ENCODE measurements at places on chromosomes 6 and 20. TPM values are rescaled to one million over a fixed set of nuclear protein-coding genes. Genes with fewer than 3 reads are reported as not detected.

DNA sequence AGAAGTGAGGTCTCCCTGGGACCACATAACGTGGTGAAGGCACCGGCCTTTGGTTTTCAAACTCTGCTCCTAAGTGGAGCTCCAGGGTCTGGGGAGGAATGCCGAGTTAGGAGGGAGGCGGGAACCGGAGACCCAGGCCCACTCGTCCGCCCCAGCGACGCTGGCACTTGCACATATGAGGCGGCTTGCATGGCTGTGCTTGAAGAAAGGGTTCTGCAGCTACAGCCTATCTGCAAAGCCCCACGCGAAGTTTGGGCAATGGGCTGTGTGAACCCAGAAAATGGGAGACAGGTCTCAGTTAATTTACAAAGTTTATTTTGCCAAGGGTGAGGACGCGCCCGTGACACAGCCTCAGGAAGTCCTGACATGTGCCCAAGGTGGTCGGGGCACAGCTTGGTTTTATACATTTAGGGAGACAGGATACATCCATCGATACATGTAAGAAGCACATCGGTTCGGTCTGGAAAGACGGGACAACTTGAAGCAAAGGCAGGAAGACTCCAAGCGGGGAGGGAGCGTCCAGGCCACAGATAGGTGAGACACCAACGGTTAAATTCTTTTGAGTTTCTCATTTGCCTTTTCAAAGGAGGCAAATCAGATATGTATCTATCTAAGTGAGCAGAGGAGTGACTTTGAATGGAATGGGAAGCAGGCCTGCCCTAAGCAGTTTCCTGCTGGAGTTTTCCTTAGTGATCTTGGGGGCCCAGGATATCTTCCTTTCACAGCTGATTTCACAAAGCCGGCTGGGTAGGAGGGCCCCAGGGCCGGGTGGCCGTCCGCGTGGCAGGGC, 782 bp upstream of the PCMTD2 start:
- no peaks in the 10 kb centered on the region for H3K27me3 ChIP-seq
- peak overlapping the region; percentile 81 for H3K27ac ChIP-seq
- H3K4me3 ChIP-seq, result peak overlapping the region; percentile 76
- no peaks in the 10 kb centered on the region for H3K36me3 ChIP-seq

DNA sequence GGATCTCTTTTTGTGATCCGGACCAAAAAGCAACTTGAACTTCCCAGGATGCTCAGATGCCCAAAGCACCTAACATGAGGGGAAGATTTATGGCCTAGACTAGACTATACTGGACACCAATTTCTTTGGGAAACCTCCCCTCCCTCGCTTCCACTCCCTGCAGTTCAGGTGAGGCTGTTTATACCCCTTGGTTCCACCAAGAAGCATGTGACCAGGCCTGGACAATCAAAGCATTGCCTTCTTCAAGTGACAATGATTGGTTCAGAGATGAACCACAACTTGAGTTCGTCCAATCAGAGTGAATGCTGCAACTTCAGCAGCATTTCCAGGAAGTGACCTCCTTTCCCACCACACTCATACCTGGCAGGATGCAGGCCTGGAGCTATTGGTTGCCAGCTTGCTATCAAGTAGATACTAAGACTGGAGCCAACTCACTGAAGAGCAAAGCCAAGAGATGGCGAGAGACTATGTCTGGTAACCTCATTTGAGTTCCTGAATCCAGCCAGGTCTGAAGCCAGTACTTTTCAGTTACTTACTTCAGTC, 45.6 kb upstream of the SLC9A8 start:
- H3K27ac ChIP-seq, result peak overlapping the region; percentile 89
- no peak overlapping the region for H3K4me3 ChIP-seq
- peaks cover 83% of the 10 kb centered on the region for H3K4me1 ChIP-seq
- H3K36me3 ChIP-seq, result no peaks in the 10 kb centered on the region
- H3K27me3 ChIP-seq, result no peaks in the 10 kb centered on the region

DNA sequence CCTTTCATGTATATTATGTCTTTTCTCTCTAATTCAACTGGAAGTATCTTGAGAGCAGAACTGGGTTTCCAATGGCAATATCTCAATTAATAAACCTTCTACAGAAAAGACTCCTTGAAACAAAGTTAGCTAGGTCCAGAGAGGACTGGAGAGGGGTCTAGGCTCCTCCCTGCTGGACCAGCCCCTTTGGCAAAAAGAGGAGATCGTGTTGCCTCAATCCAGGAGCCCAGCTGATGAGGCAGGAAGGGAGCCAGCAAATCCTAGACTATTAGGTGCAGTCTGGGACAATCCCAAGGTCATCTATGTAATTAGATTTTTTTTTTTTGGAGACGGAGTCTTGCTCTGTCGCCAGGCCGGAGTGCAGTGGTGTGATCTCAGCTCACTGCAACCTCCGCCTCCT, 21.9 kb downstream of the BCL2L1 start:
- H3K27me3 ChIP-seq, result no peaks in the 10 kb centered on the region
- H3K4me1 ChIP-seq, result peaks cover 92% of the 10 kb centered on the region
- H3K36me3 ChIP-seq, result peaks cover 24% of the 10 kb centered on the region
- peak overlapping the region; percentile 84 for H3K27ac ChIP-seq
- H3K4me3 ChIP-seq, result no peak overlapping the region

DNA sequence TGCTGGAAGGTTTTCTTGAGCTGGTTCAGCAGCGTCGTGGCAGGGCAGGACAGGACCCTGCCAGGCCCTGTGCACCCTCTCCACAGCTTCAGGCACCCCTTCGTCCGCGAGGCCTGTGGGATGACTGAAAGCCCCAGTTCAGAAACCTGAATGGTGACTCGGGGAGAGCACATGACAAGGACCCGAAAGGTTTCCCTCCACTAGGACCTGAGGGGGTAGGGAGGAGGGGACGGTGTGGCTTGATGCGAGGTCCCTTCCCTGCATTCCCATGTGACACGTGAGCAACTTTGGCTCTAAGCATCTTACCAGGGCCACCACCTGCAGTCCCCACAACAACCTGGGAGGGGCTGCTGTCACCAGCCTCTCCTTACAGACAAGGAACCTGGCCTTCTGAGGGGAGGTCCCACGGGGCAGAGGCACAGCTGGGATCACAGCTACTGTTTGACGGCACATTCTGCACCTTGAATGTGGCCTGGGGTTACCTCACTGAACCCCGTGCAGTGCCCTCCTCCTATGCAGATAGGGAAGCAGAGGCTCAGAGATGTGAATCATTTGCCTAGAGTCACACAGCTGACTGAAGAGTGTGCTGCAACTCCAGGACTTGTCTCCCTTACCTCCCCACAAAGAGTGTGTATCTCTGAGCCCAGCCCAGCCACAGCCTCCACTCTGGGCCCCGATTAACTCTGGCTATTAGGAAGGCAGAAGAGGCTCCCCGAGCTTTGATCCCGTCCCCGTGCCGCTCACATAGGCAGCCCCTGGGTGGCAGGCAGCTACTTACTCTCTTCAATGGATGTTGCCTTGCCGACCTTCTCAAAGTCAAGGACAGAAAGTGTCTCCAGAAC, 84.6 kb downstream of the PTPN1 start:
- H3K27me3 ChIP-seq, result no peaks in the 10 kb centered on the region
- no peak overlapping the region for H3K4me3 ChIP-seq
- peaks cover 24% of the 10 kb centered on the region for H3K36me3 ChIP-seq
- peaks cover 29% of the 10 kb centered on the region for H3K4me1 ChIP-seq
- no peak overlapping the region for H3K27ac ChIP-seq
- no peak for DNase-seq

DNA sequence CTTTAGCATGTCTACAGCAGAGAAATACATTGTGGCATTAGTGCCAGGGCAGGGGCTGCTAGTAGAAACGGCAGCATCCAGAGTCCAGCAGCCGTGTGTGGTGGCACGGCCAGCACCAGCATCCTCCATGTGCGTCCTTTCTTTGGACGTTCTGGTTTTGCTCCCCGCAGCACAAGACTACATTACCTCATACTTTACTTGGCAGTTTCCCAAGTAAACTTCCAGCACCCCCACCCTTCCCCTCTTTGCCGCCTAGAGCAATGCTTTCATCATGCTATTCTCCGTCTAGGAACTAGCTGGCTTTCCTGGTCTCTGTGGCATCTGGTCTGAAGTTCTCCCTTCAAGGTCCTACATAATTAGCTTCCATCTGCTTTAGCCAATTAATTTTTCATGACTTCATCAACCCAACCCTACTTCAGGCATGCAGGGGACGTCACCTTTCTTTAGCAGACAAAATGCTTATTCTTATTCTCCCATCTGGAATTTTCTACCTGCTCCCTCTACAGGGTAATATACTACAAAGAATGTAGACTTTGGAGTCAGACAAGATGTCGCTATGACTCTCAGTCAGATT, 67.6 kb downstream of the BLOC1S5 start:
- no peaks in the 10 kb centered on the region for H3K4me1 ChIP-seq
- no peaks in the 10 kb centered on the region for H3K27me3 ChIP-seq
- peak; percentile 78 for DNase-seq
- H3K27ac ChIP-seq, result no peak overlapping the region
- H3K36me3 ChIP-seq, result no peaks in the 10 kb centered on the region
- no peak overlapping the region for H3K4me3 ChIP-seq

DNA sequence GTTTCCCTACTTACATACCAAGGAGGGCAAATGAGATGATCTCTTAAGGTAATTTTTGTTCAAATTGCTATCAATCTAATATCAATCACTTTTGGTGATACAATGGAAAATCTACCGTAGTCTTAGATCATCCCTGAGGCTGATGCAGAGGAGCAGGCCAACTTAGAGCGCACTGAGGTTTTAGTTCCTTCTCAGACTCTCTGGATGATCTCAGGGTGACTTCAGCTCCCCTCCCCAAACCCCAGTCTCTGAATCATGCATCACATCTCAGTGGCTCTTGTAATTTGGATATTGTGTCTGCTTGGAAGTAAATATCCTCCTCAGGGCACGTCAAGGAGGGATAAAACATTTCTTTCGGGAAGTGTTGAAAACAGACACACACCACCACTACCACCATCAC, 5.9 kb downstream of the TUBB2B start:
- H3K36me3 ChIP-seq, result no peaks in the 10 kb centered on the region
- no peak overlapping the region for H3K27ac ChIP-seq
- H3K4me1 ChIP-seq, result peaks cover 2% of the 10 kb centered on the region
- DNase-seq, result no peak
- peaks cover 7% of the 10 kb centered on the region for H3K27me3 ChIP-seq
- no peak overlapping the region for H3K4me3 ChIP-seq

Gene SLC22A7
- 0.28 TPM for polyA plus RNA-seq

DNA sequence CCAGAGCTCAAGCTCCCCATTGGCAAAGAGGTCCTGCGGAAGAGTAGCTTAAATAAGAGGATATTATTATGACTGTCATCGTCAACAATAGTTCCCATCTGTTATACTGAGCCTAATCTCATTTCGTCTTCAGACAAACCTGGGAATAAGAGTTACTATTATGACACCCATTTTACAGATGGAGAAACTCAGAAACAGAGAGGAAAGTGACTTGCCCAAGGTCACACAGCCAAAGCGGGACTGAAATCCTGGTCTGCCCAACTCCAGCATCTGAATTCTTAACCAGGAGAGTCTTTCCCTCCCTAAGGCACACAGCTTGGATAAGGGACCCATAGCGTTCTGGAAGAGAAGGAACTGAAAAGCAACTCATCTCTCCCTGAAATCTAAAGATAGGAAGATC, 23.4 kb downstream of the PTGIS start:
- H3K4me1 ChIP-seq, result no peaks in the 10 kb centered on the region
- H3K27me3 ChIP-seq, result no peaks in the 10 kb centered on the region
- no peak overlapping the region for H3K27ac ChIP-seq
- H3K4me3 ChIP-seq, result no peak overlapping the region
- no peaks in the 10 kb centered on the region for H3K36me3 ChIP-seq

DNA sequence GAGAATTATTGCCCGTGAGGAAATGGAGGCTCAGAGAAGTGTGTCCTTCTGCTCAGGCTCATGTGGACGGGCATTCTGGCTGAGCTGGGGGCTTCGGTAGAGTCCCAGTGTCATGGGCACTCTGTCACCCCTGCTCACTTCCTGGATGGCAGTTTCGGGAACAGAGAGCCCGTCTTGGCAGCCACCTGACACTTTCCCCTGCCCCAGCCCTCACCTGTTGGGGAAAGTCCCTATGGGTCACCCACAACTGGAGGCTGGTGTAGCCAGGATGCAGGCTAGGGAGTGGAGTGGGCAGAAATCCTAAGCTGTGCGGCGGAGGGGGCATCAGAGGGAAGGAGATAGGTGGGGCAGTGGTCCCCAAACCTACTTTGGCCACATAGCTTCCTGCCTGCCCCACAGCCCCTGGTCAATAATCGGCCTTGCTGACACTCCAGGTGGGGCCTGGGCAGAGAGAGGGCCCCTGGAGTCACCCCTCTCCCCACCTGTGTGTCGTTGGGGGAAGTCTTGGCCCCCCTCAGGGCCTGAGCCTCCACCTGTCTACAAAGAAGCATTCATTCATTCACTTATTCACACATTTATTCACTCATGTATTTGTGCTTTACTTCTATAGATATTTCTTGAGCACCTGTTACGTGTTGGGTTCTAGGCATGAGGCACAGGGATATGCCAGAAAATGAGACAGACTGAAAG, 40.5 kb downstream of the SNAI1 start:
- H3K4me3 ChIP-seq, result no peak overlapping the region
- no peaks in the 10 kb centered on the region for H3K27me3 ChIP-seq
- H3K27ac ChIP-seq, result no peak overlapping the region
- no peaks in the 10 kb centered on the region for H3K36me3 ChIP-seq
- no peak for DNase-seq
